GM04504 (cell line): ENCODE measurements at places on chromosomes 1 and 21.
A peak's percentile ranks its signal among the peaks of the same experiment; 100 is the strongest.

DNA sequence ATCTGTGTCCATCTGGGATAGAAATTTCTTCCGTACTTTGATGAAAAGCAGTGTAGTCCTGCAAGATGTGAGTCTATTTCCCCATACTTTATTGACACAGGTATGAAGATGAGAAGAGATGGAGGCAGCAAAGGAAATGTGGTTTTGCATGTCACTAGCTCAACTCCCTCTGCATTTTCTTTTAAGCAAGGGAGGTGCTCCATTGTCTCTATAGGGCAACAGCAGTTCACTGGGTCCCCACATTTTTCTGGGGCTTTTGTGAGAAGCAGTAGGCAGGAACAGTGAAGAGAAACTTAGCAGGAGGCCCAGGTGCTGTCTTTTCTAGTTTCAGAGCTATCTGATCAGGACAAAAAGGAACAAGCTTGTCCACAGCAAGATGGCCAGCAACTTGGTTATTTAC lies 37.1 kb downstream of the C21orf91 start:
- DNase-seq: no peak

DNA sequence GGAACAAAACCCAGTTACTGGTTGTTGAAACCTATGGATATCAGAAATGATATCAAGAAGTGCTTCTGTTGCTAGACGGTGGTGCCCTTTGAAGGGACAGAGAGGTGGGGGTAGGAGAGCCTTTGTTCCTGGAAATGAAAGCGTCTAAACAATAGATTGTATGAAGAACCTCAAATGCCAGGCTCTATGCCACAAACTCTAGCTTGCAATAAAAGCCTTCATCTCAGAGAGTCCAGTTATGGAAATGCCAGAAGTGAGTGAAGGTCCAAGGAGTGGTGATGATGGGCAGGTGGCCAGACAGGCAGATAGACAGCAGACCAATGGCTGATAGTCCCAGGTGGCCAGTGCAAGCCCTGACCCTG lies 414.1 kb upstream of the PROX1 start:
- DNase-seq: no peak

DNA sequence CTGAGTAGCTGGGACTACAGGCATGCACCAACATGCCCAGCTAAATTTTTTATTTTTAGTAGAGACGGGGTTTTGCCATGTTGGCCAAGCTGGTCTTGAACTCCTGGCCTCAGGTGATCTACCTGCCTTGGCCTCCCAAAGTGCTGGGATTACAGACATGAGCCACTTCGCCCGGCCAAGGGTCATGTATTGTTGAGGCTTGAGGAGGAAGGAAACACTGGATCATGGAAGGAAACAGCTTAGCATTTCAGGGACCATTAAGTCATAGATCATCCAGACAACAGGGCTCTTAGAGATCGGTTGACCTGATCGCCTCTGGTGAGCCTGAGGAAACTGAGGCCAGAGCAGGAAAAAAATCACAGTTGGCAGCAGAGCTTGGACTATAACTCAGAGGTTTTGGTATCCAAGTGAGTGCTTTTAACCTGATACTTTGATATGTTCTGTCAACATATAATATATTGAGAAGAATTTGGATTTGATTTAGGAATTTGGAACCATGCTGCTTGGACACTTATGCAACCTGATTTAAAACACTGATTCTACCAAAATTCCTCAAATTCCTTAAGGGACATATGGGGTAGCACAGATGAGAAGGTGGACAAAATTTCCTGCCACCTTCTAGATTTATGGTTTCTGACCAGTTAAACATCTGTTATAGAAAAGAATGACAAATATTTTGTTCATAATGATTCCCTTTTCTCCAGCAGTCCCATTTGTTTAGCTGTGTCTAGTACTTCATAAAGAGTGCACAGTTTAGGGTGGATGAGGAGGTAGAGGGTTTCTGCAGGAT lies 13.1 kb upstream of the BMP8A start:
- no peak for DNase-seq

DNA sequence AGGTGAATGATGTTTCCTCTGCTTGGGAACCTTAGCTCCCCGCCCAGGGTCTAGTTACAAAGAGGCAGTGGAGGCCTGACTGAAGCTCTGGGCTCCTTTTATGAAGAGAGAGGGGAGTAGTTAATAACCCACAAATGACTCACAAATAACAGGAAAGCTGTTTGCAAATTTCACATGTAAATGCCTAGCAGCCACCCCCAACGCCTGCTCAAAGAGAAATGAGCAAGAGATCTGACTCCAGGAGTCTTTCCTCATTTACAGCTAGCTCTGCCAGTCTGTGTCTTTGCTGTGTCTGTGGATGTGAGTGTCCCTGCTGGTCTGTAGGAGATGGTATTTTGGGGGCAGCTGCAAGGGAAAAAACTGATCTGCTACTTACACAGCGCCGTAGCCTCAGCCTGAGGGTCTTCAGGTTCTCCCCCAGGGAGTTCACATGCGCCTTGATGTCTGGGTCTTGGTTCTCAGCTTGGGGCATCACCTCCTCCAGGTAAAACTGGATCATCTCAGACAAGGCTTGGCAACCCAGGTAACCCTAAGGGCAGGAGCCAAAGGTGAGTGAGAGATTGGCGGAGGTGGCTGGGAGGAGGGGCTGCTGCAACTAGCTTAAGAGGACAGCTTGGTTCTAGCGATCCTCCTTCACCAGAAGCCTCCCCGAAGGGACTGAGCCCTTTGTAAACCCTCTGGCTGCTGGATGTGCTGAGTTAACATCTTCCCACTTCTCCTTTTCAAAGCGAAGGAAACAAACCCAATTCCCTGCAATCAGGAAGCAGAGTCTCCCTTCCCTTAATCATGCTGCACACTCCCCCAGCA lies at the start of gene IL19:
Gene IL19 (plus strand): TSS at position 243 of the 807 bp plus-strand sequence. CDS start 65,890 bp downstream, outside the sequence.
- no peak for DNase-seq

DNA sequence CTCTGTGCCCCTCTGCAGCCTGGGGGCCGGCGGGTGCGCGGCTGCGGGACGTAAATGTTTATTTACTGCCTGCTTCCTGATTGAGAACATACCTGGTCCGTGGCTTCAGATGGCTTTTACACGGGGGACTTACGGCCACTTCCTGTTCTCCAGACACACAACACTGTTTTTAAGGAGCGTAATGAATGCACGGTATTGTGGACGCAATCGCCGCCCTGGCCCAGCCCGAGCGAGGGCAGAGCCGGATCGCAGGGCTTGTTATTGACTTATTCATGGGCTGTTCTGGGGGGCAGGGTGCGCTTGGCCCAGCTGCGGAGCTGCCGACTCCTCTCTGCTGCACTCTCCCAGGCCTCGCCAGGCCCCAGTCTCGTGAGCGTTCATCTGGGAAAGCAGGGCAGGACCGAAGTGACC lies 52.8 kb upstream of the ACTRT2 start:
- no peak for DNase-seq

DNA sequence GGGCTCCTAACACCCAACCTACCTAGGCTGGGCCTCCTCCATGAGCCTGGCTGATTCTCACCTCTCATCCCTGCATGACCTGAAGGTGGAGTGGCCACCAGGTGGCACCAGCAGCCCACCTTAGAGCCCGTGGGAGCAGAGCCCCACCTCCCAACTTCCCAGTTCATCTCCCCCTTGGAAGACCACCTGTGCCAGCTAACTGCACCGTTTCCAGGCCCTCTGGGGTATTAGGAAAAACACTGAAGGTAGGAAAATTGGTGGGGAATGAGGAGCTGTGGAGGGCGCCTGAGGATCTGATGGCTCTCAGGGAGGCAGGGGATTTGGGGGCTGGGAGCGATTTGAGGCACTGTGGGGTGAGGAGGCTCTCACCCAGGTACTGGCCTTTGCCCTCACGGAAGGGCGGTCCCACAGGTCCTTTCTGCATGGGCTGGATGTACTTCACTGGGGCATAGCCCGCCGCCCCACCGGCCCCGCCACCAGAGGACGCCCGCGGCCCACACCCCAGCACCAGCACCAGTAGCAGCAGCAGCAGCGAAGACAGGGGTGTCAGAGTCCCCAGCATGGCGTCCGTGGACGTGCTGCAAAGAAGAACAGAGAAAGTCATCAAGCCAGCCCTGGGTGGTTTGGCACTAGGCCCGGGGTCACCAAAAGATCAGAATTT lies 11.1 kb downstream of the ADPRS start:
- no peak for DNase-seq

GRCh38 chr21:34795548-34796180 lies 126.9 kb downstream of the CLIC6 start:
- DNase-seq: peak; percentile 62

DNA sequence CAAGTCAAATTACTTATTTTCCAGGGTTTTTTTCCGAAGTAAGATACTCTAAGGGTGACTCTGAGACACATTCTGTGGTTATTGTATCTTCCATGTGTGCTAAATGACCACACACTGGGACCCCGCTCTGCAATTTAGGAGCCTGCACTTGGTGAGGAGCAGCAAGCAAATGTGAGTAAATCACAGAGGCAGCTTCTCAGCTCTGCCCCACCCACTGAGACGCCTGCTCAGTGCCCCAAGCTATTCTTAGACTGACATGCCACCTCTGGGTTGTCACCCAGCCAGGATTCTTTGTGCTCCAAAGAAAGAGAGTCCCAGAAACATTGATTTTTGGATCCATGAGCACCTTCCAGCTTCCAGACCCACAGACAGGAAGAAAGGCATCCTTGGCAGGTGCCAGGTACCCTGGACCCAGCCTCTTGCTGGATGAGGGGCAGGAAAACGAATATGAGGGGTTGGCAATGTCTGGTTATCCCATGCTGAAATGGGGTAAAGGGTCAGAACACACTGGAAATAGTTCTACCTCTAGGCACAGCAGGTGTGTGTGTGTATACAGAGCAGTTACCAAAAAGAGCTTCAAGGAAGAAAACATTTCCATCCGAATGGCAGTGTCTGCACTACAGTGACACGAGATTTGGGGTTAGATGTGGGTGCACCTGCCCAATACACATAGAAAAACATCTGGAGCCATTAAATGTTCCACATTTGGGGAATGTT lies 41.2 kb downstream of the TNR start:
- DNase-seq: no peak

GRCh38 chr21:30232011-30232410 lies 16.1 kb upstream of the CLDN8 start:
- DNase-seq: no peak

GRCh38 chr1:62732331-62732730 lies 44.1 kb upstream of the DOCK7 start:
- no peak for DNase-seq

DNA sequence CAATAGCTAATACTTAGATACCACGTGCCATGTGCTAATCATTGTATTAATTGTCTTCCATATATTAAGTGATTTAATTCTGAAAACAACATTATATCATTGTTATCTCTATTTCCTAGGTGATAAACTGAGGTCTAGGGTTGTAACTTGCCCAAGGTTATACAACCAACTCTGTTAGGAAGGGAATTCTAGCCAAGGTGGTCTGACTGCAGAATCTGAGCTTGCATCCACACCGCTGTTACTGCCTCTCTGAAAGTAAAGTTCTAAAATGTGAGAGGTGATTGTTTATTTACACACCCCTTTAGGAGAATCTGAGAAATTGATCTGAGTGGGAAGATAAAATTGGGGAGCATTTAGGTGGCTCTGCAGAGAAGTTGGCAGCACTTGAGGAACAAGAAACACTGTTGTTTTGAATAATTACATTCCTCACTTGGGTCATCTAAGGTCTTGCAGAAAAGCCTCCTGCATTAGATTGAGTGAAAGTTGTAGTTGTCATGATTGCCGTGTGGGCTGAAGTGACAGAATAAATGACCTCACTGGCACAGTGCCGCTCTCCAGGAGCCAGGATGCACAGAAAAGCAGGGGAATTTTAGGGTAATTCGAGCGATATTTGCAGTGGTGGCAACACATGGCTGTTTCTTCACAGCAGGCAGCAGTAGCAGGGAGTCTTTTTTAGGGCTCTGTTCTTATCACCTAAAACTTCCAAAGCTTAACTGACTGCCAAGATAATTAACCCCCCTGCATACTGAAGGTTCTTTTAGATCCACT lies 121.7 kb downstream of the ADGRL4 start:
- peak; percentile 7 for DNase-seq

- DNase-seq: no peak
Observed at GRCh38 chr1:67860776-67861175, 27.5 kb upstream of the GNG12 start.

GRCh38 chr1:178684111-178684510 lies 40.9 kb upstream of the RALGPS2 start:
- DNase-seq: no peak

GRCh38 chr21:40792691-40793456 lies 54.1 kb downstream of the DSCAM start:
- DNase-seq: no peak

GRCh38 chr1:9607352-9607751 lies 18.6 kb downstream of the TMEM201 start:
- DNase-seq: no peak

GRCh38 chr1:180997843-180998504 lies 24.7 kb downstream of the STX6 start:
- DNase-seq: no peak

DNA sequence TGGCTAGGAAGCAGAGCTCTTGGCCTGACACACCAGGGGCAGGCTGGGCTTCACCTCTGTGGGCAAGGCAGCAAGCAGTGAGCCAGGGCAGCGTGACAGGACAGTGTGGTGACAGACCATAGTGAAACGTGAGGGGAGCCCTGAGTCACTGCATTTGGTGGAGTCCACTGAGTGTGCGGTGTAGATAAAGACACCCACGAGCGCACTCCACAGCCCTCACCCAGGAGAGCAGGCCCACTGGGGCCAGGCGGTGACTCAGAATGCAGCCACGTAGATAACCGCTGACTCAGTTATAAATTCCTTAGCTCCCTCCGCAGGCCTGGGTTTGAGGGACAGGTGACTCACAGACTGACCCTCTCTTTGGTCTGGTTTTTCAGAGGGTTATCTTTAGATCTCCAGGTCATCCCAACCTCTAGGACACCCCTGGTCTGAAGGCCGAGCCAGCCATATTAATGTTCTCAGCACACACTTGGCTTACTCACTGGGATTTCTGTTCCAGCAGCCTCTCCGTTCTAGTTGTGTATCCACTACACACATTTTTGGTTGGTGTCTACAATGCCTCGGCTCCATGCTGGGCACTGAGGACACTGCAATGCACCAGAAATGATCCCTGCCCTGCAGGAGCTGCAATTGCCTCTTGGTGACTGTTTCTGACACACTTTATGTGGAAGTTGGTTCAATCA lies 90.2 kb upstream of the TSPAN2 start:
- peak; percentile 91 for DNase-seq

GRCh38 chr1:117284399-117285215 lies 73.9 kb upstream of the VTCN1 start:
- DNase-seq: peak; percentile 41

GRCh38 chr1:226357416-226357815 lies 48.5 kb upstream of the LIN9 start:
- DNase-seq: no peak

DNA sequence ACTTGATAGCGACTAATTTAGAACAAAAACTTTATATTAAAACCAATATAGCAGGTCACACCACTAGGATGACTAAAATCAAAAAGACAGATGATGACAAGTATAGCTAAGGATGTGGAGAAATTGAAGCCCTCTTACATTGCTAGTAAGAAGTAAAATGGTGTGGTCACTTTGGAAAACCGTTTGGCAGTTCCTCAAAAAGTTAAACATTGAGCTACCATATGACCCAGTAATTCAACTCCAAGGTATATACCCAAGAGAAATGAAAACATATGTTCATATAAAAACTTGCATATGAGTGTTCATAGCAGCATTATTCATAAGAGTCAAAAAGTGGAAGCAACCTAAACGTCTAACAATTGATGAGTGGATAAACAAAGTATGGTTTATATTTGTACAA lies 13.0 kb upstream of the SERINC2 start:
- DNase-seq: no peak

GRCh38 chr1:47819574-47819888 lies 177.7 kb downstream of the TRABD2B start:
- DNase-seq: no peak
